SK-N-DZ (cell line): ENCODE measurements at places on chromosomes 7 and 10.

- DNase-seq, result no peak
These were observed 409.0 kb upstream of the NRP1 start for GRCh38 chr10:33743429-33743857.

- no peak for DNase-seq
These were observed 4.7 kb downstream of the LRWD1 start for GRCh38 chr7:102469351-102469971.

GRCh38 chr10:125118011-125118611 is 42.3 kb downstream of the CTBP2 start:
- DNase-seq, result no peak

DNA sequence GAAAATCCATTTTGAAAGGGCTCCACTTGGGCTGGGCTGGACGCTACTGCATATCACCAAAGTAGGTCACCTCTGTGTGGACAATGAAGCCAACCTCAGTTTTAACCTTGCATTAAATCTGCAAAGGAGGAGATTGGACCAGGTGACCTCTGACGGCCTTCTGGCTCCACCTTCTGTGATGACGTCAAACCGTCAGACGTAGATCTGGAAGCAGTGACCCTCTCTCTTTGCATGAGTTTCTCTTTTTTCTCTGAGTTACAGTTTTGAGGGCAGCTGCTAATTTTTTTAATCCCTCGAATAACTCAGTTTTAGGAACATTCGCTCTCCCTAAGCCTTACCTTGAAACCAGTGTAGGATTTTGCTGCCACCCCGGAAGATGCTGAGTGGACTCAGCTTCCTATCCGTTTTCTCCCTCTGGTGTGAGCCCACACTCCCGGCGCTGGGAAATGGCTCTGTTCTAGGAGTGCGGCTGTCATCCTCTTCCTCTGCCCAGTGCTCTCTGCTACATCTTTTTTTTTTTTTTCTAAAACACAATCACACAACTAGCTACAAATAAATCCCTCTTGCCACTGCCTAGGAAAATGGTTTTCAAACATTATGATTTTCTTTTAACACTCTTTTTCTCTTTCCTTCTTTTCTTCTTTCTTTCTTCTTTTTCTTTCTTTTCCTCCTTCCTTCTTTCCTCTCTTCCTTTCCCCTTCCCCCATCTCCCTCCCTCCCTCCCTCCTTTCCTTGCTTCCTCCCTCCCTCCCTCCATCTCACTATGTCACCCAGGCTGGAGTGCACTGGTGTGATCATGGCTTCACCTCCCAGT is 27.7 kb upstream of the NMT2 start:
- no peak for DNase-seq
